ENCODE measurements at places on chromosomes 11 and 22.

DNA sequence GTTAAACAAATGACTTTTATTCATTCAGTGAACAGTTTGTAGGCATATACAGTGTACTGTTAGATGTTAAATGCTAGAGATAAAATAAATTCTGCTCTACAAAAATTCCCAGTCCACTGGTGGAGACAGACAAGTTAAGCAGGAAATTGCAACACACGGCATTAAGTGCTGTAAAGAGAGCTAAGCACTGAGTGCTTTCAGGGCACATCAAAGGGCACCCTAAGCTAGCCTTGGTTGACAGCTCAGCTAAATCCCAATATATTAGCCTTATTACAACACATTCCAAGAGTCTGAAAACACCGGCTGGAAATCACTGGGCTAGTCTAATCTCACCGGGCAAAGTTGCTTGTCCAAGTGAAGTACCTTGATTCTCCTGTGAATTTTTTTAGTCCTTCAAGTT, 55.1 kb downstream of the NOX4 start:
- DNase-seq, result no peak

GRCh38 chr11:108966206-108966605, 301.3 kb downstream of the DDX10 start:
- DNase-seq, result no peak

DNA sequence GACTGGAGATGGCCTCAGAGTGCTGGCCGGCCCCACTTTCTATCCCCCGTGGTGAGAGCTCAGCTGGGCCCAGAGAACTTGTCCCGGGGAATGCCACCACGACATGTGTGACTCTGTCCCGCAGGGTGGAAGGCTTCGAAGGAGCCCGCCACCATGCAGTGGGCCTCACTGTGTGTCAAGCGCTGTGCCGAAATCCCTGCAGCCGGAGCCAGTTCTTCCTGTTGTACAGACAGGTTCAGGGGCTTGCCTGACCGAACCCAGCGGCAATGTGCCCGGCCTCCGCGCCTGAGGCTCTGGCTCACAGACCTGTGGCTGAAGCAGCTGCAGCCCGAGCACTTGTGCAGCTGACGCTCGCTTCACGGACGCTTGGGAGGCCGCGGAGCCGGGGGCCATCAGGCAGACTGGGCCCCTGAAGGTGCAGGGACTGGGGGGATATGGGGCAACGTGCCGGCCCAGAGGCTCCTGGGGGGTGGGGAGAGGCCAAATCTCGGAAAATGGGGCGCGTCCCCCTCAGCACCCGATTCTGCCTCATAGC, 650 bp downstream of the PPM1F start:
- no peak for DNase-seq

DNA sequence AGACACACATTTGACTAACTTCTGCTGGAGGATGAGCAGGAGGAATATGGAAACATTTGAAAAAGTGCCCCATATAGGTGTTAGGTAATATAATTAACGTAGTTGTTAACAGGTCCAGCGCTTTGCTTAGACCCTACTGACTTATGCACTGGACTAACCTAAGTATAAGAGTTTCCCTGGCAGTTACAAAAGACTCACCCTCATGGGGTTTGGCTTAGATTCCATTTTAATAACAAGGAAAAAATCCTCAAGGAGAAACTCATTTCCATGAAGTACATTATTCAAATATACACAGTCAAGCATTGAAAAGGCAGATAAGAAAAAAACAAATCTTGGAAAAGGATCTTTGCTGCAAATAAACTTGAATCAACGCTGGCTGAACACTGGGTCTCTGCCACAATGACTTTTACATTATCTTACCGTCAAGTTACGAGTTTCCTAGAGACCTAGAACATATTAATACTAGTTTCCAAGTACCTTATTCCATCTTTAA, 27.7 kb downstream of the CDON start:
- DNase-seq, result no peak

- DNase-seq, result no peak
Observed at GRCh38 chr11:47987310-47987709, 7.0 kb downstream of the PTPRJ start.

GRCh38 chr11:100515087-100515486, 172.0 kb upstream of the ARHGAP42 start:
- no peak for DNase-seq

DNA sequence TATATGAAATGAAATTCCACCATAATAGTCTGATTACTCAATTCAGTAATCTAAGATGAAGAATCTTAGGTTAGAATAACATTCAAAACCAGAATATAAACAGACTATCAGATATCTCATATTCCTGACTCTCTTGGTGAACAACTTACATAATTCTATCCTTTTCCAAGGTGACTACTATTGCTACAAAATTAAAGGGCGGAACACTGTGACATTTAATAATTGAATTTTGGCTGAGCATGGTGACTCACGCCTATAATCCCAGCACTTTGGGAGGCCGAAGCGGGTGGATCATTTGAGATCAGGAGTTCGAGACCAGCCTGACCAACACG, 34.4 kb downstream of the RDX start:
- no peak for DNase-seq

All from stimulated activated CD8-positive, alpha-beta memory T cell treated with anti-CD3 and anti-CD28 coated beads, Interleukin-4, amount 100 ng/mL, for 24 hours (primary cell).